ENCODE measurements at places on chromosomes 6 and 20. TPM values are rescaled to one million over a fixed set of nuclear protein-coding genes. Genes with fewer than 3 reads are reported as not detected.
A peak's percentile ranks its signal among the peaks of the same experiment; 100 is the strongest.

DNA sequence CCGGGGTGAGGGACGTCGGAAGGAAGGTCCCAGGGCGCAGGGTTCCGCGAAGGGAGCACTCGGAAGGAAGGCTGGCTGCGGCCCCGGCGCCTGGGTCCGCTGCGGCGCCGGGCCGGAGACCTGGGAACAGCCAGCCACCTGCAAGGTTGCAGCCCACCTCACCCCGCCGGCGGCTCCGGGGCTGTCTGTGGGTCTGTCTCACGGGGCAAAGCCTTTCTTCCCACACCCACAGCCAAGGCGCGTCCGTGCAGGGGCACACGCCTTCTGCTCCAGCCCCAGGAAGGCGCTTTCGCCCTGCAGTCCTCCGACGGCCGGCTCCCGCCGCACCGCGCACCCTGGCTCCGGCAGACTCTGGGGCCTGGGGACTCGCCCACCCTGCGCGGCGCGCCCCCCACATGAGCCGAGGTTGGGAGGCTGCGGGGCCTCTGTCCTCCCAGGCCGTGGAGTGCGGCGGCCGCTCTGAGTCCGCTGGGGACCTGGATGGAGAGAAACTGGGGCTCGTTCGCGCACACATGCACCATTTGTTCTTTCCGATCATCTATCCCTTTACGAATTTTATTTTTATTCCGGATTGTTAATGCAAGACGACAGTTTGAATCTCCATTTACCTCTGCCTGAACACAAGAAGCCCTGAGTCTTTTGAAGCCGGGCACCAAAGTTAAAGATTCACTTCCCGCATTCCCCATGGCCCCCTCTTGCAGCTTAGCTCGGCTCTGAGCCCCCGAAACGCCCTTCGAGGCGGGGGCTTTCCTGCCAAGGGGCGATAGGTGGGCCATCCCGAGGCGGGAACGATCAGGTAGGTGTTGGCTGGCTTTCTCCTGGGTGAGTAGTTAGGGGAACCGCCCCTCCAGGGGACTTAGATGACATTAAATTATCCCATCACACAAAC lies 4.5 kb upstream of the FOXC1 start:
- DNase-seq, result peak; percentile 84

The BMP2 gene
- total RNA-seq, result 42.8 TPM

- no peak for DNase-seq
Measured at GRCh38 chr6:165760126-165760802, 97.2 kb upstream of the PDE10A start.

DNA sequence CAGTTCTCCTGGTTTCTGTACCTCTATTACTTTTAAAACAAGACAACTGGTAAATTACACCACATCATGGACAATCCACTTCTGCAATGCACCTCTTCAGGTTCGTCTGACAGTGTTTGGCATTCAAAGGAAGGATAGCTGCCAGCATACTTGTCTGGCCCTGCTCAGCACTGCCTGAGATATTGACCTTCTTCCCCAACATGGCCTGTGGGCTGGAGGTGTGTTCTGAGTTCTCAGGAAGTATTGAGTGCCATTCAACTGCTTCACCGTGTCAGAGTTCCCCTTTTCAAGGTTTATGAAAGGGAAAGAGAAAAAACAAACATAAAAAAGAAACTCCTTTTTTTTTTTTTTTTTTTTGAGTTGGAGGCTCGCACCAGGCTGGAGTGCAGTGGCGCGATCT lies 267.9 kb upstream of the SASH1 start:
- DNase-seq, result no peak

DNA sequence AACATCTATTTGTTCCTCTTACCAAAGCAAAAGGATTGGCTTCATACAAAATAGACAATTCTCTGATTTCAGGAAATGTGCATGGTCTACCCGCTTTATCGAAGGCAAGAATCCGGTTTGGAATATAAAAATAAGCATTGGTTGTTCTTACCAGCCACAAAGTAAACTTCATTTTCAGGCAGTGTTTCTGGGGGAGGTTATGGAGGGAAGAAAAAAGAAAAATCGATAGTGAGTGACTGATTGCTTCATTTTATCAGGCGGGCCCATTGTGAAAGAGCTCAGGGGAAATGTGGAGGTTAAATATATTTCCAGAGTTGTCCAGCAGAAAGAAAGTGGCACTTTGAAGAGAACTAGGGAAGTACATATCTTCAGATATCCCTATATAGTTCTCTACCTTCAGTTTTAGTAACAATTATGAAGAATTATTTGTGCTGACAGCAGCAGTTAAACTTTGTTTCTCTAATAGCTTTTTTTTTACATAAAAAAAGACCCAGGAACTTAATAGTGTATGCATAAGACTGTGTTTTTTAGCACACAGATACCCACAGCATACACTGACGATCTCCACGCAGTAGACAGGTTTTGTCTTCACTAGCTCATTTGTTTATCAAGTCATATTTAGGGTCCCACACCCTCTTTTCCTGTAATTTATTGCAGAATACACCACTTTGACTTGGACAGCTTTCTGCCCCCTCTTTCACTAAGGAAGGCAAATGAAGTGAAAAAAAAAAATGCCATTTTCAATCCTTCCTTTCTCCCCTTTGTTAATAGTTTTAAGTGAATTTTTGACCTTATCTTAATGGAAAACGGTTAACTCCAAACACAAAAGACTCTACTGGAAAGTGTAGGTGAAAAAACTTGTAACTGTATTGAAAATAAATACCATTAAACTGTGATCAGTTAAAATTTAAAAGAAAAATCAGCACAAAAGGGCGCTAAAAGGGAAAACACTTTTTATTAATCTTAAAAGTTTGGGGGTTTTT lies 2.9 kb downstream of the POU3F2 start:
- no peak for DNase-seq

DNA sequence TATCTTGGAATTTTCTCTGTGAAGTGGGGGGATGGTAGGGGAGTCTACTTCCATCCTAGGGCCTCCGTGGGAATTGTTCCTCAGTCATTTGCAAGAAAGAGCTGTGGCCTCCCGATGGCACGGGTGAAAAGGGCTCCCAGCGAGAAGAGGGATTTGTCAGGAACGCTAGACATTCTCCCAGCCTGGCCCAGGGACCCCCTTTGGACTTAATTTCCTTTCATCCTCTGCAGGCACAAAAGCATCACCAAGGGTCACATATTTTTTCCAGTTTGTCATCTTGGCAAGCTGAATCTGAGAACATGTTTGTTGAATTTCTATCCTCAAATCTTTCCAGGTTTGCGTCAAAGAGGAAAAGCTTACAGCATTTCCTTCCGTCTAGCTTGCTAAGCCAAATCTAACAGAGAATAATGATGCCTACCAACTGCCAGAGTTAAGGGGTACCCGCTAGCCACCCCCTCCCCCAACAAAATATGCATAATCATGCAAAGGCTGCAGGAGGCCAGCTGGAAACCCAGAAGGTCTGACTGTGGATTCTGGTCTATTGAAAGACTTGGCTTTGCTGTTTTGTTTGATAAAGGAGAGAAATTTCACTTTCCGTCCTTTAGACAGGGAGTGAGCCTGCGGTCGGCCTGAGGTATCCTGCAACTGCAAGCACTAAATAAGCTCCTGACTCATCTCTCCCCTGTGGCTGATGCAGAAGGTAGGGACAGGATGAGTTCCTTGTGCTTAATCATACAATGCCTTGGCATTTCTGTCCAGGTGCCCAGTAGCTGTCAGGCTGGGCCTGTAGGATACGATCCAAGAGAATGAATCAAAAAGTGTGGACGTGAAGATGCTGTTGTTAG lies 23.1 kb downstream of the PSMG4 start:
- no peak for DNase-seq

The PLCB1 gene
- 4.1 TPM for total RNA-seq

DNA sequence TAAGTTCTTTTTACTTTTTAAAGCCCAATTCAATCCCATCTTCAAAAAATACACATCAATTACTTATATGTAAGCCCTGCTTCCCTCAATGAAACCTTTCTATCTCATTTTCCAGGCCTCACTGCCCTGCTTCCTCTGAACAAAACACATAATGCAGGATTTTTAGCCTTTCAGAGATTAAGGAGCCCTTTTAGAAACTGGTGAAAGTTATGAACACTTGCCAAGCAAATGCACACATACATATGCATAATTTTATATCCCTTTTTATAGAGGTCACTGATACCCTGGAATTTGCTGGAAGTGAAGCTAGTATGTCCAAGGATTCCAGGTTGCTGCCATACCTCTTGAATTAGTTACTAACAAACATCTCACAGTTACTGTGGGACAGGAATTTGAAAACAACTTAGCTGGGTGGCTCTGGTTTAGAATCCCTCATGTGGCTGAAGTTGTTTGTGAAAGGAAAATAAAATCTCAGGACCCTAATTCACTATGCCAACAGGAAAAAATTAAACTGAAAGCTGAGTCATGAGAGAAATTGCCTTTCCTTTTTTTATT lies 75.8 kb downstream of the UBE3D start:
- DNase-seq, result no peak

DNA sequence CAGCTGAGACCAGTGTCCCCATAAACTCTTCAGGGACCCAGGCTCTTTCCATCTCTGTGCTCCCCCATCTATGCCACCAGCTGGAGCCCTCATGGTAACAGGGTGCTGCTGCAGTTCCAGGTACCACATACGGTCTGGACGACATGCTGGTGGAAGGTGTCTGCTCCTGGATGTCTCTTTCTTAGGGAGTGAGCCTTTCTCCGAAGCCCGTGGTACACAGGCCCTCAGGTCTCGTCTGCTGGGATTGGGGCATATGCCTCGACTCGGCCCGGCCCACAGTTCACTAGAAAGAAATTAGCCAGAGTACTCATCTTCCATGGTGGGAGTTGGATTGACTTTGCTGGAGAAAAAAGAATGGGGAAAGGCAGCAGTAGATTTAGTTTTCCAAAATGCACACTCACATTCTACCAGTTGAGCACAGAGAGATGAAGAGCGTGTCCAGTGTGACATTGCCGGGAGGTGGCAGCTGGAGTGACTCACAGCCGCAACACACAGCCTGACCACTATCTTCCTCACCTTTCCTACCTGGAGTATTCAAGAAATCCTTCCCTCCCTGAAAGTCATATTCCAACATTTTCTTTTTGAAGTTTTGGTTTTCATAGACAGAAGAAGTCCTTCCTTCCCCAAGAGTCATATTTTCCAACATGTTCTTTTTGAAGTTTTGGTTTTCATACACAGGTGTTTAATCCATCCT lies 18.6 kb upstream of the SPO11 start:
- DNase-seq, result no peak

The SLC44A4 gene
- 5.2 TPM for total RNA-seq

- DNase-seq, result no peak
Measured at GRCh38 chr6:18330548-18331081, 56.5 kb upstream of the RNF144B start.

GRCh38 chr6:149566410-149567193 lies 427 bp downstream of the GINM1 start:
- DNase-seq, result peak; percentile 91

DNA sequence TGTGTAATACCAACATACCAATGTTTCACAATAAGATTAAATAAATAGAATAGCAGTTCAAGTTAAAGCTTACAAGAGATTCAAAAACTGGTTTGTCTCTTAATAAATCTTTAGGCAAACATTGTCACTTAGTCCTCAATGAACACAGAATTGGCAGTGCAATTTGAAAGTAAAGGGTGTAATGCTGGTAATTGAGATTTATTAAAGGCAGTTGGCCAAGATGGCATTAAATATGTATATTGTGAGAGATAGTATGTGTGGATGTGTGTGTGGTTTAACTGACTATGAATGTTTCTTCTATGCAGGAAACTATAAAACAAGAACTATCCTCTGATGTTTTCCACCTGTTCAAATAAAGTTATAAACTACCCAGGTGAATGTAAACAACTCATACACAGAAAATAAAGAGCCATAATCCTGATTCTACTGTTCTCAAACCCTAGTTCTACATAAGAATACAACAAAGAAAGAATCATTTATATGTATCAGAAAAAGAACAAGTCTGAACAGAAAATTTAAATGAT lies 267.9 kb upstream of the PTCHD4 start:
- no peak for DNase-seq

The TNNC2 gene
- total RNA-seq, result 10.7 TPM

GRCh38 chr6:5121956-5122355 lies 36.8 kb downstream of the PPP1R3G start:
- DNase-seq, result peak; percentile 56

GRCh38 chr20:3146732-3147341 lies 12.8 kb downstream of the FASTKD5 start:
- no peak for DNase-seq

DNA sequence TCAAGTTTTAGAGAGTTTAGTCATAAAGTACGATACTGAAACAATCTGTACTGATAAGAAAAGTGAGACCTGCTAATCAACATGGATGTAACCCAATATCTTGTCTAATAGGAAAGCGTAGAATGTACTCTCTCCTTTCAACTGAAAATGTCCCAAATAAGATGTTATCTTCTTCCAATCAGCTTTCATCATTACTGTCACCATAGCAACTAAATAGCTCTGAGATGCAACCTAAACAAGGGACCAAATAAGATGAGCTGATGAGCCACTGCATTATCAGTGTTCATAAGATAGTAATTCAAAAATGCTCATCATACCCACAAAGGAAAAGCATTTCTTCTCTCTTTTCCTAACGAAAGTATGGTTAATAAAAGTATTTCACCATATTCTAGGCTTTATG lies 1108.3 kb upstream of the MAP3K7 start:
- no peak for DNase-seq

- DNase-seq, result no peak
Measured at GRCh38 chr6:144847916-144848315, 562.8 kb downstream of the UTRN start.

GRCh38 chr20:2221921-2222320 lies 73.9 kb upstream of the TGM3 start:
- DNase-seq, result no peak

DNA sequence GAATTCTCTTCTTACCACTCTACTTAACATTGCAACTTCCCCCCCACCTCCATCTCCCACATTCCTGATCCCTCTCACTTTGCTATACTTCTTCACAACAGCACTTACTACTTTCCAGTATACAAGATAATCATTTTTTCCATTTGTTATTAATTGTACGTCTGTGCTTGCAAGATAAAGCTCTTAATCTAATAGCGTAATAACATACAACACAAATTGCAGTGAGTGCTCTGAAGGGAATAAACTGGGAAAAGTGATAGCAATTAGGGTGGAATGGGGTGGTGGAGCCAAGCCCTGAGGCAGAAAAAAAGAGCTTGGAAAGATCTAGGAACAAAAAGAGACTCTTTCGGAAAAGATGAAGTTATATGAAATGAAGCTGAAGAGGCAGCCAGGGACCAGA lies 8.5 kb downstream of the CGAS start:
- no peak for DNase-seq

DNA sequence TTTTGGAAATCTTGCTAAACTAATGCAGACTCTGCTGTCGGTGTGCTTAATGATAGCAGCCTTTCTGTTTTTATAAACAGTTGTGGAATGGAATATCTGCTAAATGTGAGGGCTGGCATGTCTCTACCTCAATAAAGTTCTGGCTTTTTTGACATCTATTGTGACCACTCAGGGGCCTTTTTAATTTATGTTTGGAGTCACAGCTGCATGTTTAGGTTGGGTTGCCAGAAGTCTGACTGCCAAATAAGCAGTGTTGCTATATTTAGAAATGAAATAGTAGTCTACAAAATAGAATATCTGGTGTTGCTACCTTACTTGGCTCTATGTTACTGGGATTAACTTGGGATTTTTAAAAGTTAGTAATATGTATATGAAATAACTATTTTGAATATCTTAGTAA lies 125.1 kb upstream of the LOC128125822 start:
- no peak for DNase-seq
